ENCODE measurements at places on chromosomes 2 and 18. TPM values are rescaled to one million over a fixed set of nuclear protein-coding genes. Genes with fewer than 3 reads are reported as not detected.

DNA sequence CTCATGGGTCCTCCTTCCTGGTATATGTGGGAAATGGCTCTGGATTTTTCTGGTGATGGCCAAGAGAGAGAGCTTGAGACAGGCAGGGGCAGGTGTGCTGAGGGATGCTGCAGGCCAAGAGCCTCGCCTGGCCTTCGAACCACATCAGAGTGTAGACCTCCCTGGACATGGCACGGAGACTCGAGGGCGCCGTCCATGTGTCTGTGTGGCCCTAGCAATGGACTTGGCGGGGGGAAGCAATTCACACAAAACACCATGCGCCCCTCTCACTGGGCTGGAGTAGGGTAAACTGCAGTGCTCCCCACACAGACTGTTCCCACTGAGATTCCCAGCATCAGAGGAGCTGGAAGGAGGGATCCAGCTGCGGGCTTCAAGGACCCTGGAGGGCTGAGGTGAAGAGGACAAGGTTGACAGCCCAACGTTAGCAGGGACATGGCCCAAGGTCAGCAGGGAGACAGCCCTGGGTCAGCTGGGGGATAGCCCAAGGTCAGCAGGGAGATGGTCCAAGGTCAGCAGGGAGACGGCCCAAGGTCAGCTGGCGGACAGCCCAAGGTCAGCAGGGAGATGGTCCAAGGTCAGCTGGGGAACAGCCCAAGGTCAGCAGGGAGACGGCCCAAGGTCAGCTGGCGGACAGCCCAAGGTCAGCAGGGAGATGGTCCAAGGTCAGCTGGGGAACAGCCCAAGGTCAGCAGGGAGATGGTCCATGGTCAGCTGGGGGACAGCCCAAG lies 75.4 kb upstream of the HDAC4 start:
- DNase-seq, result no peak

- DNase-seq, result no peak
These were observed 94.5 kb upstream of the LMAN1 start for GRCh38 chr18:59453468-59453961.

- no peak for DNase-seq
These were observed 146.0 kb downstream of the UBE2E3 start for GRCh38 chr2:181126311-181126868.

GRCh38 chr18:53544917-53545316 lies 679.6 kb downstream of the MBD2 start:
- no peak for DNase-seq

- DNase-seq, result no peak
These were observed 437.4 kb downstream of the EPHA4 start for GRCh38 chr2:221134718-221135117.

GRCh38 chr2:217632043-217632442 lies 370.8 kb downstream of the TNS1 start:
- DNase-seq, result peak; percentile 55

DNA sequence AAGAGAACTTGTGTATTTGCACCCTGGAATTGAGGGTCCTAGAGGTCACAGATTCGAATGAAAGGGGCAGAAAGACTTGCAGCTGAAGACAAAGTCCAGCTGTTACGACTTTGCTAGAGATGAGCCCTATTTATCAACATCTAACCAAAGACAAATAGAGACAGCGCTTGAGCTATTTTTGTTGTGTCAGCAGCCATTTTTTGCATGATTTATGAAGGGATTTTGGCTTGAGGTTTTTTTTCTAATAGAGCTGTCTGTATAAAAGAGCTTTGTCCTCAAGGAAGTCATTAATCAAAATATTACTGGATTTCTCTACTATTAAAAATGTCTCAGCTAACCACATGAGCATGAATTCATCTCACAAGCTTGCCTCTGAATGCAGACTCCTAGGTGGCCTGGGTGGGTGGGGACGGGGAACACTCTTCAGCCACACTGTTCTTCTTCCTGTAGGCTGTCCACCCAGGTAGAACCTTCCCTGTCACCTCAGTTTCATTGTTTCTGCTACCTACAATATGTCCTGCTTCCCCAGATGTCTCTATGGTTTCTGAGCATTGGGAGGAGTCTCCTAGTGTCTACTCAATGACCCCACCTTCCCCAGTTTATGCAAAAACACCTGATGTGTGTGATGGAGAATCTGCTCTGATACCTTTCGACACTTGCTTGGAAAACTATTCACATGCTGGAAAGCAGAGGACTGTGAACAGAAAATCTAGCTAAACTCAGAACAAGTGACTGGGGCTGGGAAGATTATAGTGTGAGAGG lies 7.2 kb upstream of the CD226 start:
- no peak for DNase-seq

DNA sequence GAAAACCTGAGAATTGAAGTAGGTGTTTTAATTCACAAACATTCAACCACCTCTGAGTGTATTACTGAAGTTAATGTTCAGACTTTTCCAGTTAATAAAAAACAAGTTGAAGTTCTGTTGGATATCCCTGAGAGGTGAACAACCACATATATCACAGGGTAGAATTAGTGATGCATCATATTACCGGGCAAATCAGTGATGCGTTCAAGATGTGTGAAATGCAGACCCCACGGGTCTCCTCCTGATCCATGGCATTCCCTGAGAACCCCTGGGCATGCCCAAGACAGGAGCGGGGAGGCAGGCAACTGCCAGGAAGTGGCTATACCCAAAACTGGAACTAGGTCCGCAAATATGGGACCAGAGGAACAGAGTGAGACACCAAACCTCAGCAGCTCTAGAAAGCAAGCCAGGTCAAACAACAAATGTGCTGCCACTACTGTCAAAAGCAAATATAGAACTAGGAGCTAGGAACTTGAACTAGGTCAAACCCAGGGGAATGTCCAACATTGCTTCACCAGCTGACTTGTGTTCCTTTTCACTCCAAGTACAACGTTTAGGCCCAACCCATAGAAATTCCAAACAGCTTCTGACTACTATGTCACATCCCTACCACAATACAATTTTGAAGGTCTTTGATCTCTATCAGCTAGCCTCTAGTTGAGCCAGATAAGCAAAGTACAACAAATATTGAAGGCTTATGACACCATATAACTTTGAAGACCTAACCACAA lies 20.2 kb downstream of the PSTPIP2 start:
- DNase-seq, result no peak

GRCh38 chr2:48120112-48120511 lies 213.8 kb upstream of the FBXO11 start:
- no peak for DNase-seq

DNA sequence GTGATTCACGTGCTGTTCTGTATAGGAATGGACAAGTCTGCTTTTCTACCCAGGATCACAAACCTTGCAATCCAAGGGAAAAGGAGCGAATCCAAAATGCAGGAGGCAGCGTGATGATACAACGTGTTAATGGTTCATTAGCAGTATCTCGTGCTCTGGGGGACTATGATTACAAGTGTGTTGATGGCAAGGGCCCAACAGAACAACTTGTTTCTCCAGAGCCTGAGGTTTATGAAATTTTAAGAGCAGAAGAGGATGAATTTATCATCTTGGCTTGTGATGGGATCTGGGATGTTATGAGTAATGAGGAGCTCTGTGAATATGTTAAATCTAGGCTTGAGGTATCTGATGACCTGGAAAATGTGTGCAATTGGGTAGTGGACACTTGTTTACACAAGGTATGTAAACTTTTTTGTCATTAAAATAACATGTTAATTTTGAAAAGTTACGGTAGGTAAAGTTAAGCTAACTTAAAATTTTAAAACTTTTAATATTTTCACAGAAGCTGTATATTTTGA lies 33.0 kb downstream of the PPM1B start:
- no peak for DNase-seq

GRCh38 chr2:144140891-144141290 lies 379.0 kb downstream of the ZEB2 start:
- no peak for DNase-seq

GRCh38 chr2:121189011-121189410 lies 96.0 kb downstream of the TFCP2L1 start:
- DNase-seq, result no peak

DNA sequence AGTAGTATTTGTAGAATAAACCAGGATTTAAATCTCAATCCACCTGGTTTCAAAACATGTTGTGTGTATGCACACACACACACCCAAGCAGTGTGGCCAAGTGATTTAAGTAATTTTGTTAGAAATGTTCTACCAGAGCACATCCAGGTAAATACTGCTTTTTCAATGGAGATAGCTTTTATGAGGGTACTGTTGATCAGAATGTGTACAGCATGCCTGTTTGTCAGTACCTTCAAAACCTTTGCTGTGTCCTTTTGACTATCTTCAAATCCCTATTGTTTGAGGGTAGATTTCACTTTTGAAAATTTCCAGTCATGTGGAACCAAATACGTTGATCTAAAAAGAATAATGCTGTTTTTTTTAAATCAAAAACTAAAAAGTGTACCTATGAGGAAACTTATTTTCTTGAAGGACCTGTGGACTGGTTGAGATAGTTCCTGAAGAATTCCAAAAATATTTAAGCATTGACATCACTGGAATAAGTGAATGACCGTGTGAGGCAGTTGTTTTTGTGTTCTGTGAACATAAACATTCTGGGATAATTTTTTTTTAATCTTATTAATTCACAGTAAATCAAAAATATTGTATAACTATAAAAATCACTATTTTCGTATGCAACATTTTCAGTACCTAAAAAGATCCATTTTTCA lies 70.9 kb downstream of the PTRHD1 start:
- no peak for DNase-seq

GRCh38 chr2:164620873-164621763 lies at the start of gene GRB14:
Gene GRB14, minus strand, starts transcription at chr2:164621482. Its CDS starts 173 bp downstream, at chr2:164621309.
- no peak for DNase-seq

DNA sequence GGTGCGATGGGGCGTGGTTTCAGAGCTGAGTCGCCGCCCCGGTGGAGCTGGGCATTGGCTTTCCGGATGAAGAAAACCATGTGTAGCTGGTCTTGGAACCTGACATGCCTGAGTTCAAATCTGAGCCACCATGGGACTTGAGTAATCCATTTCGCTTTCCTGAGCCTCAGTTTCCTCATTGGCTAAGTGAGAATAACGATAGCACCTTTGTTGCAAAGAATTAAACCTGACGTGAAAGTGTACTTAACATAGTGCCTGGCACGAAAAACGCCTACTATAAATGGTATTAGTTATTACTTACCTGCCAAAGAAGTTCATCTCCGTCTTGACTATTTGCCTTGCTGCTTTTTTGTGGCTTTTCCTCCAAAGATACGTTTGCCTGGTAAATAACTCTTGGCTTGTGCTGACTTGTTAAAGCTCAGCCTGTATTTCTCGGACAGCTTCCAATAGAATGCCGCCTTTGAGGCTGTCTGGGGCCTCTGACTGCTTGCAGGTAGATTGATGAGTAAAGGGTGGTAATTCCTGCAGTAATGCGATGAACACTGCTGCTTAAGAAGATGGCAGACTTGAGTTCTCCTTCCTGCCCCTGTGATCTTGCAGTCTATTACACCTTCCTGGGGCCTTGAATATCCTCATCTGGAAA lies 1.3 kb downstream of the CDCA7 start:
- no peak for DNase-seq

- no peak for DNase-seq
These were observed 143.0 kb downstream of the NUP35 start for GRCh38 chr2:183267148-183267827.

DNA sequence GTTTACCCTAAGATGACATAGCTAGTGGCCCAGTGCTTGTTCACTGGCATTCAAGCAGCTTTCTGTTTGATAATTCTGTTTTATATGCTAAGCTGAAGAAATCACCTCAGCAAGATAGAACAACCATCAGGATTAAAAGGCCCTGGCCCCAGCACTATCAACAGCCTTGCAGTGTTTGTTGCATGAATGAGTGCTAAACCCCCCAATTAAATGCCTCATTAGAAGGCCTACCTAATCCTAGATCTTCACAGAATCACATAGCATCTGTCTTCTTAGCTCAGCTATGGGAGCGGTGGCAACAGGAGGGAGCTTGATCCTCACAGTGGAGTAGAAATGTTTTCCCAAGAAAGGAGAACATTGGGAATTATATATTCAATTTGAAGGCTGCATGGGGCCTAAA lies 194.1 kb upstream of the HNMT start:
- no peak for DNase-seq

DNA sequence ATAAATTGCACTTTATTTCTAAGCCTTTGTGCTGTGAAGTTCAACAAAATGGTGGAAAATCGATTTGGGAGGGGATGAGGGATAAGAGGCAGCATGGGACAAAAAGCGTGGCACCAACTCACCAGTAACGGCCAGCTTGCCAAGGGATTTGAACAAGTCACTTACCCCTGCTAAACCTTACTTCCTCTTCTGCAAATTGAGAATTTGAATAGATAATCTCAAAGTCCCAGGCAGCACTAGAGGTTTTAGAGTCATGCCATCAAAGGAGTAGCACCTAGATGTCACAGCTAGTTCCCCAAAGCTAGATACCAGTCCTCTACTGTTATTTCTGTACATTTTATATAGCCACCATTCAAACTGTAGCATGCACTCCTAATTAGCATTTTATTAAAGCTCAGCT lies 83.7 kb upstream of the VRK2 start:
- no peak for DNase-seq

DNA sequence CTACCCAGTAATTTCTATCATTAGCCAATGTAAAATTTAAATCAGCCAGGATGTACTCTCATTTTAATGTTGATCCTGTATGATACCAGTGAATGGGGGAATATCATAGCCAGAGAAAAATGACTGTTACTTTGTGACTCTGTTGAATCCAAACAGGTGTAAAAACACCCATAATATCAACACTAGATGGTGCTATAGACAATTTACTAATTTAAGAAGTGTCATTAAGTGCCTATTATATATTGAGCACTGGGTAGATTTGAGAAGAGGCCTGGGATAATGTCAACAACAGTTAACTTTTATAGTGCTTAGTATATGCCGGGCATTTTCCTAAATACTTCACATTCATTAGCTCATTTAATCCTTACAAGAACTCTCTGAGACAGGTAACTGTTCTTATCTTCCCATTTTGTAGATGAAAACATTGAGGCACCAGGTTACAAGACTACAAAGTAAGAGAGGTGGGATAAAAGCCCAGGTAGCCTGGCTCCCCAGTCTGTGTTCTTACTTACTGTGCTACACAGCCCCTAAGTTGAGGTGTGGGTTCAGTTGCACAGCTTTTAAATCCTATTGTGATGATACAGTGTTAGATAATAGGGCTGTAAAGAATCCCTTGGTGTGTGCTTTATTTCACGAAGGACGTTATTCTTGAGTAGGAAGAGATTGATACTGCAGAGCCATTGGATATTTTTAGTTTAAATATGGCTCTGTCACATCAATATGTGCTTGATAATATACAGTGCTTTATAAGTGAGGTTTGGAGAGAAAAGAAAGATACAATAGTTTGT lies 325.5 kb downstream of the AGPS start:
- DNase-seq, result no peak

- no peak for DNase-seq
These were observed 36.8 kb downstream of the TRIP12 start for GRCh38 chr2:229884775-229885699.

GRCh38 chr2:18510775-18511174 lies 49.7 kb downstream of the RDH14 start:
- no peak for DNase-seq

The SRD5A2 gene
- 16.2 TPM for total RNA-seq

The LHCGR gene
- total RNA-seq, result 5.6 TPM

The GKN1 gene
- total RNA-seq, result not detected

The SULT1C2 gene
- total RNA-seq, result 3.3 TPM

The TAF1B gene
- 53.4 TPM for total RNA-seq

The CLEC4F gene
- not detected for total RNA-seq

The GPR45 gene
- total RNA-seq, result not detected

The HOXD10 gene
- total RNA-seq, result 14.1 TPM

The OTOS gene
- total RNA-seq, result not detected

The LRATD1 gene
- total RNA-seq, result 15.4 TPM
